ENCODE measurements at places on chromosomes 13 and 19.

- no peak for DNase-seq
Observed at GRCh38 chr13:110327051-110327721, 20.1 kb downstream of the COL4A2 start.

DNA sequence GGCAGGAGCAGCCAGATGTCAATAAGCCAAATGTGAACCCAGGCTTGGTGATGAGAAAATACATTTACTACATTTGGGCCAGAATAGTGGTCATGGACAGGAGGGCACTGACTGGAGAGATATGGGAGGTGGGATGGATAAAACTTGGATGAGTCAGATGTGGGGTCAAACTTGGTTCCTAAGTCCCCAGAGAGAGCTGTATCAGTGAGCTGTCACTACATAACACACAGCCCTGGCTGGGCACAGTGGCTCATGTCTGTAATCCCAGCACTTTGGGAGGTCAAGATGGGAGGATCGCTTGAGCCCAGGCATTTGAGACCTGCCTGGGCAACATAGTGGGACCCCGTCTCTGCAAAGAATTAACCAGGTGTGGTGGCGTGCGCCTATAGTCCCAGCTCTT lies 51.6 kb upstream of the EHD2 start:
- no peak for DNase-seq

DNA sequence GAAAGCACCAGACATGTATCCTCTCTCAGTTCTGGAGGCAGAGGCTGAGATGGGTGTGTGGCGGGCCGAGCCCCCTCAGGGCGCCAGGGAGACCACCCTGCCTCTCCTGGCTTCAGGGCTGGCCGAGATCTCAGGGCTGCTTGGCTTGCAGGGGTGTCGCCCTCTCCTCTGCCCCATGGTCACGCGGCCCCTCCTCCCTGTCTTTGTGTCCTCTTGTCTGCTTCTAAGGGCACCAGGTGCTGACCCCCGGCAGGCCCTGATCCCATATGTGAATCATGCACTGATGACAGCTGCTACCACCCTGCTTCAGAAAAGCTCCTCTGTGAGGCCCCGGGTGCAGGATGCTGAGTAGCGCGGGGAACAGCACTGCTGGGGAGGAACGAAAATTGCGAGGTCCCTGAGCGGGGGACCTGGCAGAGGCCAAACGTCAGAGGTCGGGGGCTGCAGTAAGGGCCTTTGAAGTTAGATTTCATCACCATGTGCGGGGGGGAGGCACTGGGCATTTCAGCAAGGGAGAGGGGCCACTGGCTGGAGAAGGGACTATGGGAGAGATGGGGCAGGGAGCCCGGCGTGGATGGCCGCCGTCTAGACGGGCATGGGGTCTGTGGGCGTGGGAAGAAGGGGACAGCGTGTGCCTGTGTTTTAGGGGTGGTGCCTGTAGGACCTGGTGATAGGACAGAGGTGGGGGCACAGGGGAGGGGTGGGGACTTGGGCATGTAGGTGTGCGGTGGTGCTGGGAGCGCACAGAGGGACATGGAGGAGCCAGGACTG lies 125.2 kb downstream of the KDM4B start:
- no peak for DNase-seq

GRCh38 chr19:49803529-49803856 lies 9.6 kb downstream of the FUZ start:
- DNase-seq: no peak

DNA sequence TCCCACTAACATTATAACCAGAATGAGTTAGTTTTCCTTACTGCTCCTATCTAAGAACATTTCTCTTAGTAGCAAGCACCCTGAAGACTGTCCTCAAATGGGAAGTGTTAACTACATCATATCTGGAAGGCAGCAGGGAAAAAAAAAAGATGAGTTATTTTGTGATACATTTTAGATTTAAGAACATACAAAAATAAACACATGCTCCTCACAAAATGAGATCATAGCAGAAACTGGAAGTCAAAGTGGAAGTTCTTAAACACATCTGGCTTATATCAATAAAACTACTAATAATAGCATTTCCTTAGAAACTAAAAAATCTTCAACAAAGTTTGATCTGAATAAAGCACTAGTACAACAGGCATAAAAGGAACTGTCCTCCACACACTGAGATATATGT lies 70.4 kb downstream of the SLITRK6 start:
- no peak for DNase-seq

DNA sequence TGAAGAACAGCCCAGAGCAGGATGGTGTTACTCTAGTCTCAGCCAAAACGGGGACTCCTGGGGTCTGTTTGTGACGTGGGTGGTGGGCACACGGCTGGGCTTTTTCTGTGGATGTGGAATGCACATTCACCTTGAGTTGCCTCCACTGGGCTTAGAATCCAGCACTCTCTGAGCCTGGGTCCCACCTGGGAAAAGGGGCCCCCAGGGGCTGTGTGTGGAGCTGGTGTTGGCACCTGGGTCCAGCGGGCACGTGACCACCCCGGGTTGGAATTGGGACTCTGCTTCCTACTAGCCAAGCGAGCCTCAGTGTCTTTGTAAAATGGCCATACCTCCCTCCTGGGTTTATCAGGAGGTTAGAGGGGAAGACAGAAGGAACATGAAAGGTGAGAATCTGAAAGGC lies 29.2 kb upstream of the F2RL3 start:
- no peak for DNase-seq

GRCh38 chr19:38663957-38664502 lies 16.6 kb downstream of the ACTN4 start:
- no peak for DNase-seq

- peak; percentile 75 for DNase-seq
Observed at GRCh38 chr19:48608798-48609263, 2.3 kb downstream of the SPACA4 start.

GRCh38 chr13:76455960-76456359 lies 430.2 kb downstream of the KCTD12 start:
- DNase-seq: no peak

Measured in ecto neural progenitor cell (in vitro differentiated cells).